ENCODE measurements at places on chromosomes 6 and 20. TPM values are rescaled to one million over a fixed set of nuclear protein-coding genes. Genes with fewer than 3 reads are reported as not detected.

Gene NOX3
- total RNA-seq: not detected

Gene C6orf15
- not detected for total RNA-seq

Gene ZNF391
- total RNA-seq: 0.76 TPM

Gene MATN4
- 6.7 TPM for total RNA-seq

Gene KAT14
- total RNA-seq: 13.9 TPM

Gene OXT
- 0.61 TPM for total RNA-seq

Gene LY6G6D
- total RNA-seq: not detected

Gene POU3F2
- not detected for total RNA-seq

Gene RUNX2
- 12.7 TPM for total RNA-seq

Gene SLC17A9
- 2.5 TPM for total RNA-seq

Gene SLC35D3
- not detected for total RNA-seq

Gene COL21A1
- total RNA-seq: not detected

Gene GTSF1L
- total RNA-seq: not detected

Gene E2F3
- 35.0 TPM for total RNA-seq

Gene TMC2
- total RNA-seq: not detected

Gene FKBP1C
- total RNA-seq: 2.0 TPM

Gene MUCL3
- total RNA-seq: not detected

Gene TFAP2D
- not detected for total RNA-seq

Gene LAMA2
- 0.93 TPM for total RNA-seq

Gene NHLRC1
- total RNA-seq: 0.29 TPM

Gene FAXC
- total RNA-seq: 0.37 TPM

Gene CRISP3
- not detected for total RNA-seq

Gene SS18L1
- 20.4 TPM for total RNA-seq

Gene MYCT1
- not detected for total RNA-seq

Gene SYNGAP1
- total RNA-seq: 31.8 TPM

Gene COMMD7
- 67.9 TPM for total RNA-seq

Gene MAP7
- total RNA-seq: 1.4 TPM

Gene PNPLA1
- not detected for total RNA-seq

Gene TINAG
- total RNA-seq: not detected

Gene NT5DC1
- 34.3 TPM for total RNA-seq

Gene OOEP
- total RNA-seq: 1.0 TPM

Gene PLTP
- 0.88 TPM for total RNA-seq

Gene GPR6
- total RNA-seq: not detected

Gene SYCP2
- 7.6 TPM for total RNA-seq

Gene BPIFB3
- total RNA-seq: not detected

Gene SOX18
- total RNA-seq: 1.8 TPM

Gene FILIP1
- not detected for total RNA-seq

Gene GABRR1
- not detected for total RNA-seq

Gene DLK2
- 0.39 TPM for total RNA-seq

Gene GHRH
- not detected for total RNA-seq
